Fibroblast of skin of left quadriceps (primary cell): ENCODE measurements at places on chromosomes 12 and 14.

DNA sequence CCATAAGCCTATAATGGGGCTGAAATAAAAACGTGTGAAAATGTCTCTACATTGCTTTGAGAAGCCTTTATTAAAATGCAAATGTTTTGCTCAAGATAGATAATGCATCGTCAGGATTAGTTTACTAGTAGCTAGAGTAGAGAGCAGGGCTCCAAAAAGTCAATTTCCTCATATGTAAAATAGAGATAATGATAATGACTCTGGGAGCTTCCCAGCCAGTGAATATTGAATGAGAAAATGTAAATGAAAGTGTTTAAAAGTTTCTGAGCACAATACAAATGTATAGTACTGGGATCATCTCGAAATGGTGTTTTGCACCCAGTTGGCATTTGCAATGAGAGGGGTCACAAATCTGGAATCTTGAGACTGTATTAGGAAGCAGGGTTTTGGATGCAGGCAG is 135.3 kb downstream of the OTOGL start:
- DNase-seq, result no peak

DNA sequence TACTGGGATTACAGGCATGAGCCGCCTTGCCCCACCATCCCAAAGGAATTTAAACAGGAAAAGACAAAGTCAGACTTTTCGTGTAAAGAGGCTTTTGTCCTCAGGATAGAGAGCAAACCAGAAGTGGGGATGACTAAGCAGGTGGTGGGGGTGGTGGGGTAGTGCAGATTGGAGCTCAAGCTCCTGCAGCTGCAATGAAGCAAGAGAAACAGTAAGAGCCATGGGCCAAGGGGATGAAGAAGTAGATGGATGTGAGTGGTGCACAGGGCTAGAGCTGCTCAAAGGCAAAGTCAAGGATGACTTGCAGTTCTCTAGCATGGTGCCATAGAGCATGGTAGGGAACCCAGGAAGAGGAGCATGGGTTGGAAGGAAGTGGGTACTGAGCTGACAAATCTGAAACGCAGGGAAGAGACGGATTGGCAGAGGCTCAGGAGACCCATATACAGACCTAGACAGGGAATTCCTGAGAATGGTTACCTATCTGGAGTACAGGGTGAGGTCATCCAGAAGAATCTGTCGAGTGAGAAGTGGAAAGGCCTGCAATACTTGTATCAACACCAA is 11.4 kb upstream of the RNF34 start:
- DNase-seq, result peak; percentile 62

GRCh38 chr12:24554612-24555295 is 394.1 kb downstream of the BCAT1 start:
- no peak for DNase-seq

DNA sequence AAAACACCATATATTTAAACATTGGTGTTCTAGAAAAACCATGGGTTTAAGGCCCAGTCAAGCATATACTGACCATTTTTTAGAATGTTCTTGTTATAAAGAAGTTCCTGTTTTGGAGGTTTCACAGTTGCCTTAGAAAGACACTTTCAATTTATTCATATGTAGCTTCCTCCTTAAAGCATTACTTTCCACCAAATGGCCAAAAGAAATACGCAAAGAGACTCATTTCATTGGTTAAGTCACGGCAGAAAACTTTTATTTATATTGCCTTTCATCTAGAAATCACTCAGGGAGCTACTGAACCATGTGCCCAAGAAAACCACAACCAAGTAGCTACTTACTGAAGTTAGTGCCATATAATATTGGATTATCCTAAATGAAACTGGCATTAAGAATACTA is 40.0 kb downstream of the MYBPC1 start:
- no peak for DNase-seq

- peak; percentile 28 for DNase-seq
These were observed 26.9 kb downstream of the WDR89 start for GRCh38 chr14:63614679-63615363.

DNA sequence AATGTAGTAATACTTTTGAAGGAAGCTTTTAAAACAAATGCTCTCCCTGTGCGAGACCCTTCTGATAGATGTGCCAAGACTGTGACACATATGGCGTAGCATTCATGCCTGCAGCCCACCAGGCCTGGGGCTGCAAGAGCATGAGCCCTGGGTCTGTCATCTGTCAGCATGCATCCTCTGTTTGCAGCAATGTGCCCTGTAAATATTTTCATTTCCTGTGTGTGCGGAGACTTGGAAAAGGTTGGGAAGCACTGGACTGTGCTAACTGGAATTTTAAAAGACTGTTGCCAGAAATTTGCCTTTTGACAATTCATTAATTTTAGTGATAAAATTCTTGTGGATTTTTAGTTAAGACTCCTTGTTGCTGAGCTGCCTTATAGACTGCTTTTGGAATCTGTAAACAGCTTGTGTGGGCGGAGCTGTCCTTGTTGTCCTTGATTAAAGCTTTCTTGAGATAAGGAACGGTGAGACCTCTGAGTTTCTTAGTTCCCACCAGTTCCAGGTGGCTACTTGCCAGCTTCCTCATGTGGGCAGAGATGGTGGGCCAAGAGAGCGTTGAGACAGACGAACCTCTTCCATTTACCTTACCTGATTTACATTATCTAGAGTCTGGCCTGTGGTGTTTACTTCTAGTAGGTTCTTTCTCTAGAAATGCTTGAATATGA is 23.4 kb downstream of the MARK3 start:
- no peak for DNase-seq
